Tracheal epithelial cell (primary cell): ENCODE measurements at places on chromosomes 5 and 9. TPM values are rescaled to one million over a fixed set of nuclear protein-coding genes. Genes with fewer than 3 reads are reported as not detected.

SPATA31C1 gene
- total RNA-seq = not detected in 2 replicates

ARL14EPL gene
- total RNA-seq = not detected in 2 replicates

SAXO1 gene
- not detected in 2 replicates for total RNA-seq

HAPLN1 gene
- under 0.01 TPM in 1 of 2 replicates, not detected in the other for total RNA-seq

TMEM171 gene
- total RNA-seq = 2.2 TPM in 1 of 2 replicates, not detected in the other

TRPM3 gene
- 1.2 TPM in 1 of 2 replicates, not detected in the other for total RNA-seq

CATSPER3 gene
- total RNA-seq = under 0.01 TPM in 1 of 2 replicates, not detected in the other

SHISAL2B gene
- total RNA-seq = not detected in 2 replicates

NUTM2G gene
- not detected in 2 replicates for total RNA-seq

SPINK4 gene
- not detected in 2 replicates for total RNA-seq

C9 gene
- total RNA-seq = not detected in 2 replicates

TRIM7 gene
- total RNA-seq = 28.2 and 43.3 TPM in 2 replicates

CA9 gene
- total RNA-seq = 9.6 and 35.2 TPM in 2 replicates

NR5A1 gene
- total RNA-seq = 0.21 TPM in 1 of 2 replicates, not detected in the other

ZNF454 gene
- 0.48 and 0.64 TPM in 2 replicates for total RNA-seq

SPATA31A3 gene
- total RNA-seq = not detected in 2 replicates

DOLK gene
- 21.1 and 21.7 TPM in 2 replicates for total RNA-seq

LHX6 gene
- total RNA-seq = under 0.01 TPM in 1 of 2 replicates, not detected in the other

SH3GL2 gene
- total RNA-seq = 0.48 TPM in 1 of 2 replicates, not detected in the other

LRRC26 gene
- total RNA-seq = 0.24 TPM in 1 of 2 replicates, not detected in the other

C1QTNF3 gene
- 0.43 and 0.48 TPM in 2 replicates for total RNA-seq

ZFP2 gene
- total RNA-seq = 0.72 and 1.5 TPM in 2 replicates

AJM1 gene
- 1.1 and 1.7 TPM in 2 replicates for total RNA-seq

CDC14B gene
- 15.8 and 16.4 TPM in 2 replicates for total RNA-seq

PCDHB15 gene
- 0.21 and 0.24 TPM in 2 replicates for total RNA-seq

LTC4S gene
- total RNA-seq = 1.1 TPM in 1 of 2 replicates, not detected in the other

SLC25A2 gene
- total RNA-seq = not detected in 2 replicates

LVRN gene
- total RNA-seq = 0.24 TPM in 1 of 2 replicates, not detected in the other

AMBP gene
- 0.24 TPM in 1 of 2 replicates, not detected in the other for total RNA-seq

CCDC192 gene
- not detected in 2 replicates for total RNA-seq

FREM1 gene
- not detected in 2 replicates for total RNA-seq

PTPA gene
- 48.4 and 81.4 TPM in 2 replicates for total RNA-seq

MLANA gene
- not detected in 2 replicates for total RNA-seq

KCNIP1 gene
- 3.1 TPM in 1 of 2 replicates, not detected in the other for total RNA-seq

LCN10 gene
- under 0.01 TPM in 1 of 2 replicates, not detected in the other for total RNA-seq

ECPAS gene
- total RNA-seq = 79.9 and 94.9 TPM in 2 replicates

NEUROG1 gene
- not detected in 2 replicates for total RNA-seq

FAM221B gene
- total RNA-seq = not detected in 2 replicates

PROP1 gene
- not detected in 2 replicates for total RNA-seq
